ENCODE measurements at places on chromosomes 1 and 21.

- no peak for DNase-seq
Observed at GRCh38 chr1:172682812-172683211, 23.9 kb downstream of the FASLG start.

- no peak for DNase-seq
Observed at GRCh38 chr1:89974696-89975470, 20.0 kb upstream of the ZNF326 start.

DNA sequence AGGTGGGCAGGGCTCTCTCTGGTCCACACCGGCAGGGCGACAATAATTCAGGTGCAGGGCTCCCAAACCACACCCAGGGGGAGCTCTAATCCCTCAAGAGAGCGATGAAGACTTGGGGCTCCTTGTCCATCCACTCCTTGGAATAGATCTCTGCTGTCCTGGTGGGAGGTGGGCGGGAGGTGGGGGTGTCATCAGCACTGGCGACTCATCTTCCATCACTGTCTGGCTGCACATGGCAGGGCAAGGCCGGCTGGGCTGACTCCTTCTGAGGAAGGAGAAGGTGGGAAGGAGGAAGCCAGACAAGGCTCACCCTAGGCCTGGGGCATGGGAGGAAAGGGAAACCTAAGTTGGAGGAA, 29.3 kb downstream of the TNNT2 start:
- no peak for DNase-seq

GRCh38 chr1:45302505-45303150, 24.1 kb upstream of the HPDL start:
- no peak for DNase-seq

DNA sequence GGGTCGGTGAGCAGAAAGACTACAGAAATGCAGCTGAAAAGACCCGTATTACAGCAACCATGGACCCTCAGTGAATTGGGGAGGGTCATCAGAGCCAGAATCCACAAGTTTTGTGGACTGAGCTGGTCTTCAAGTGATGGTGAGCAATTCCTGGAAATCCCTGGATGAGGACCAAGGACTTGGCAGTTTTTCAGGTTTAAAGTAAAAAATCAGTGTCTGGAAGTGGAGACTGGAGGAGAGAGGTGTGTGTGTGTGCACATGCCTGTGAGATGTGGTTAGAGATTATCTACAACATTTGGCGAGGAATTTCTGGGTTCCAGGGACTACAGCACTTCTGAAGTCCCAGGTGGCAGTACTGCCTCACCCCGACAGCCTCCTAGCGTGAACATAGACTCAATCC, 56.4 kb downstream of the KIRREL1 start:
- DNase-seq = no peak

- DNase-seq = no peak
Observed at GRCh38 chr1:84849357-84849975, 43.5 kb downstream of the LPAR3 start.

DNA sequence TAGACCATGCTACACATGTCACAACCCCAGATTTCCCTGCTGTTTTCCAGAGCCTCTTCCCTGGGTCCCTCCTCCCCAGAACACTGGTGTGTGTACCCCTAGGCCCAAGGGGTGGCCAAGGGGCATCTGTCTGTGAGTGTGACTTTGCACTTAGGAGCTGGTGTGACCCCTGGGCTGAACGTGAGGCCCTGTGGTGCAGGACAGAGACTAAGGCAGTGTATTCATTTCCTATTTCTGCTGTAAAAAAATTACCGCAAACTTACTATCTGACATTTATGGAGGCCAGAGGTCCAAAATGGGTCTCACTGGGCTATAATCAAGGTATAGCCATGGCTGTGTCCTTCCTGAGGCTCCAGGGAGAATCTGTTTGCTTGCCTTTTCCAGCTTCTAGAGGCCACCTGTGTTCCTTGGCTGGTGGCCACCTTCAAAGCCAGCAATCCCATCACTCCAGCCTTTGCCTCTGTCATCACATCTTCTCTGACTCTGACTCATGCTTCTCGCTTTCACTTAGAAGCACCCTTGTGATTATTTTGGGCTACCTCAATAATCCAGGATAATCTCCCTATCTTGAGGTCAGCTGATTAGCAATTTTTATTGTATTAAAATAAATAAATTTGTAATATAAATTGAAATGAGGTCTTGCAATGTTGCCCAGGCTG, 24.0 kb upstream of the ELOA start:
- no peak for DNase-seq

DNA sequence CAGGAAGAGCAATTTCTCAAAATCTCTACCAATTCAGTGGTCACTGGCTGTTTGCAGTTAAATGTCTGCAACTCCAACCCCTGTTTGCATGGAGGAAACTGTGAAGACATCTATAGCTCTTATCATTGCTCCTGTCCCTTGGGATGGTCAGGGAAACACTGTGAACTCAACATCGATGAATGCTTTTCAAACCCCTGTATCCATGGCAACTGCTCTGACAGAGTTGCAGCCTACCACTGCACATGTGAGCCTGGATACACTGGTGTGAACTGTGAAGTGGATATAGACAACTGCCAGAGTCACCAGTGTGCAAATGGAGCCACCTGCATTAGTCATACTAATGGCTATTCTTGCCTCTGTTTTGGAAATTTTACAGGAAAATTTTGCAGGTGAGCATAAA, 167.2 kb downstream of the CRB1 start:
- no peak for DNase-seq

GRCh38 chr1:151858886-151859665, 5.6 kb upstream of the THEM5 start:
- no peak for DNase-seq

- no peak for DNase-seq
Observed at GRCh38 chr1:156435545-156436140, 64.9 kb downstream of the MEF2D start.

- DNase-seq = no peak
Observed at GRCh38 chr1:183100361-183100974, 77.2 kb downstream of the LAMC1 start.

- DNase-seq = no peak
Observed at GRCh38 chr1:187537936-187538335, 709.2 kb downstream of the PLA2G4A start.

Measured in activated CD4-positive, alpha-beta T cell treated with anti-CD3 and anti-CD28 coated beads for 24 hours (primary cell).